Activated CD4-positive, CD25-positive, alpha-beta regulatory T cell treated with anti-CD3 and anti-CD28 coated beads, Interleukin-2, amount 50 U/mL, for 16 hours (primary cell): ENCODE measurements at places on chromosomes 6 and 20.
A peak's percentile ranks its signal among the peaks of the same experiment; 100 is the strongest.

DNA sequence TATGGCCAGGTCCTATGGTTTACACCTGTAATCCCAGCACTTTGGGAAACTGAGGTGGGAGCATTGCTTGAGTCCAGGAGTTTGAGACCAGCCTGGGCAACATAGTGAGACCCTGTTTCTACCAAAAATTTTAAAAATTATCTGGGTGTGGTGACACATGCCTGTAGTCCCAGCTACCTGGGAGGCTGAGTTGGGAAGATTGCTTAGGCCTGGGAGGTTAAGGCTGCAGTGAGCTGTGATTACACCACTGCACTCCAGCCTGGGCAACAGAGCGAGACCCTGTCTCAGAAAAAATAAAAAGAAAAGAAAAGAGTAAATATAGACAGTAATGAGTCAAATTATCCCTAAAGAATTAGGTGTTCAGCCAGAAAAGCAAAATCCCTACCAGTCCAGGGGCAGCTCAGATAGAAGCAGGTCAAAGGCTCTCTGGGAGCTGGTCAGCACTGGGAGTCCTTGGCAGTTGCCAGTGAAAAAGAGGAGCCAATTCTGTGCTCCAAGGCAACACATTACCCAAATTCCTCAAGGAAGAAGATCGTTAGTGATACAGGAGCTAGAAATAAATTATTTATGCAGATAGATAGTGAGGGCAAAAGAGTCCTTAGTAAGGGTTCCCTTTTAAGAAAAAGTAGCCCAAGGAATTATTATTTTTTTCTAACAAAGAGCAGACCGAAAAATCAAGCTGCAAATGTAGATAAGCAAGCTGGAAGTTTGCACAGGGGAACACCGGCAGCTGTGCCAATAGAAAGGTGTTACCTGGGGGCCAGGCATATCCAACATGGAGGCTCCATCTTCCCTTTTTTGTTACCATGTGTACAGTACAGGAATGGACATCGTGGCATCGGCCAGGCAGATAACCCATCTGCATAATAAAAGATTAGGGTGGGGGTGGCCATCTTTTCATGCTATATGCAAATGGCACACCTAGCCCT, 31.4 kb upstream of the SEC63 start:
- DNase-seq, result no peak

DNA sequence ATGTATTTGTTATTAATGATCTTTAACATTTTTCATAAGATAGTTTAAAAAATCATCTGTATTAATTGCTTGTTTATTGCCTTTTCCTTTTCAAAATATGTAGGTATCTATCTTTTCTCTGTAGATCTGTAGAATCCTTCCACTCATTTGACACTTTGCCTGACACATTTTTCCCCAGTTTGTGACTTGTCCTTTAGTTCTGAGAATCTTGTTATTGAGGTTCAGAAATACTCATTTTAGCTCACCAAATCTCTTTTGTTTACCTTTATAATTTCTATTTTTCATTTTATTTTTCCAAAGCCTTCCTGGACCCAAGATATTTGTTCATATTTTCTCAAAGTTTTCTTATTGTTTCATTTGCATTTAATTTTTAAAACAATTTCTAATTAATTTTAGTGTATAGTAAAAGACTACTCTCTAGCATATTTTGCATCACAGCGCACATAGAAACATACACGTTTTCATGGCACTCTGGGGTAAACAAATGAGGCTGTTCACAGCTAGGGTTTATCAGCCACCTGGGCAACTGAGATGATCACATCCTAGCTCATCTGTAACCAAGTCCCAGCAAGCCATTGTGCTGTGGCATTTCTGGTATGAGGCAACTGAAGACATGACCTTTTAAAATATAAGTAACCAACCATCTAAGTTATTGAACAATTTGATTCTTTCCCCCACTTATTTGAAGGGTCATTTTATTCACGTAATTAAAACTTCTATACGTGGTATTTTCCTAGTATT, 275.7 kb downstream of the ADGB start:
- no peak for DNase-seq

DNA sequence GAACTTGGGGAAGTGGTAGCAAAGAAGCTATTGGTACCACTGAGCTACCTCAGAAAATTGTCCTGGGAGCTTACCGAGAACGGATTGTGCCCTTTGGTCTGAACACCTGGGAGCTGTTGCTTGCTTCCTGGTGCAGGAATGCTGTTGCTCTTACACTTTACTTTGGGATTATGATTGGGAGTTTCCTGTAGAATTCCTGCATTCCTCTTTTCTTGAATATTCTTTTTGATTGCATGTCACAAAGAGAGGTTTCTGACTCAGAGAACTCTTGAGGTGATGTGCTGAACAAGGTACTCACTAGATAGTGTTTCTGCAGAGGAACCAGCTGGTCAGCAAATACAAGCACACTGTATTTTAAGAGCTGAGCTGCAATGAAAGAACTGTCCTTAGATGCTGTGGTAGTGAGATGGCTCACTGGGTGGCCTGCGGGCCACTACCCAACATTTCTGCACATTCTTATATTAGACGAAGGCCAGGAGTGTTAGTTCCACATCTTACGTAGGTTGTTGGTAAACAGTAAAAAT, 35.0 kb downstream of the LRRC1 start:
- no peak for DNase-seq

DNA sequence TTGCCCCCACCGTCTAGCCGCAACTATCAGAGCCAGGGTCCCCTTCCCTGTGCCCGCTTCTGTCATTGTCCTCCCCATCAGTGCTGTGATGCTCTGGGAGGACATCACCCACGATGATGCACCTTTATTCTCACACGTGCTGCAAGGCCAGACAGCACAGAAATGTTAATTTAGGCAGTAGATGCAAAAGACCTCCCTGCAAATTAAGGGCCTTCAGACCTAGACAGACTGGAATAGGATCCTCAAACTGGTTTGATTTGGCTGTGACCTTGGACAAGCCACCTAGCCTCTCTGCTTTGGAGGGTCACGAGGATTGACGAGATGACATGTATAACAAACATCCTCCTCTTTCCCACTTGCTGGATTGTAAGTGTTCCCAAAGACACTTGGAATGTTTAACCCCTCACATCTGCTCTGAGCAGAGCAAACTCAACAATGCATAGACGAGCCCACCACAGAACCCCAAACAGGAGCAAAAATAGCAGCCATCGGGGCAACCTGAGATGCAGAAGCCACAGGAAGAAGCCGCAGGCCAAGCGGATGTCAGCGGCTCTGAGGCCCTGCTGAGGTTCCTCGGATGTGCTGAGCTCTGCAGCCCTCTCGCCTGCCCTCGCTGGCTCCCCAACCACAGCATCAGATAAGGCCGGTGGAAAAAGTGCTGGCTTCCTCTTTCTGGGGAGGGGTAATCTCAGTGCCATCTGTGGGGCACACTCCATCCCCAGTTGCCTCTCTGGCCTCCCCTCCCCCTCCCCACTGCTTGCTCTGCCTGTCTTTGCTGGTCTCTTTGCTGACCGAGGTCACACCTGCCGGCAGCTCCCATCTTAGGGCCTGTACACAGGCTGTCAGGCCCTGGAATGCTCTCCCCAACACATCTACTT, 35.3 kb downstream of the TOX2 start:
- peak; percentile 42 for DNase-seq

- no peak for DNase-seq
These were observed 1.2 kb downstream of the RPS21 start for GRCh38 chr20:62387933-62388635.

DNA sequence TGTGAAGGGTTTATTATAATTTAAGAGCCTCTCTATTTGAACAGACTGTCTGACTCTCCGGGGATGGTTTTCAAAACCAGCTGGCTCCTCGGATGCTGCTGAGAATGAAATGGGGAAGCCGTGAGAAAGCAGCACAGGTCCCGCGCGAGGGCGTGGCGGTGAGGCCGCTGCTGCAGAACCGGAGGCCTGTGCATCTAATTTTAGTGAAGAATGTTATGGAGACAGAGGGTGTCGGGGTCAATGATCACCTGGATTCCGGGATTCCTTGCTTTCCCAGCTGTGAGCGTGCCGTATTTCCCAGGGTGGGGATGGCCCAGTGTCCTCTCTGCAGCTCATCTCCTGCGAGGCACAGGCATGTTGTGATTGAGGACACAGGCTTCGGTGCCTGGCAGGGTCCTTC, 348.0 kb downstream of the CDH4 start:
- DNase-seq, result no peak

DNA sequence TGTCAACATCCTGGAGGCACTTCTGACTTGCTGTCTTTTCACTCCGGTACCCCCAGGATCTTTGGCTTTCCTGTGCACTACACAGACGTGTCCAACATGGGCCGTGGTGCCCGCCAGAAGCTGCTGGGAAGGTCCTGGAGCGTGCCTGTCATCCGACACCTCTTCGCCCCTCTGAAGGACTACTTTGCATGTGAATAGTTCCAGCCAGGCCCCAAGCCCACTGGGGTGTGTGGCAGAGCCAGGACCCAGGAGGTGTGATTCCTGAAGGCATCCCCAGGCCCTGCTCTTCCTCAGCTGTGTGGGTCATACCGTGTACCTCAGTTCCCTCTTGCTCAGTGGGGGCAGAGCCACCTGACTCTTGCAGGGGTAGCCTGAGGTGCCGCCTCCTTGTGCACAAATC, 12.0 kb upstream of the MAPRE1 start:
- no peak for DNase-seq

- DNase-seq, result no peak
These were observed 20.7 kb downstream of the RIPK1 start for GRCh38 chr6:3088968-3089367.

DNA sequence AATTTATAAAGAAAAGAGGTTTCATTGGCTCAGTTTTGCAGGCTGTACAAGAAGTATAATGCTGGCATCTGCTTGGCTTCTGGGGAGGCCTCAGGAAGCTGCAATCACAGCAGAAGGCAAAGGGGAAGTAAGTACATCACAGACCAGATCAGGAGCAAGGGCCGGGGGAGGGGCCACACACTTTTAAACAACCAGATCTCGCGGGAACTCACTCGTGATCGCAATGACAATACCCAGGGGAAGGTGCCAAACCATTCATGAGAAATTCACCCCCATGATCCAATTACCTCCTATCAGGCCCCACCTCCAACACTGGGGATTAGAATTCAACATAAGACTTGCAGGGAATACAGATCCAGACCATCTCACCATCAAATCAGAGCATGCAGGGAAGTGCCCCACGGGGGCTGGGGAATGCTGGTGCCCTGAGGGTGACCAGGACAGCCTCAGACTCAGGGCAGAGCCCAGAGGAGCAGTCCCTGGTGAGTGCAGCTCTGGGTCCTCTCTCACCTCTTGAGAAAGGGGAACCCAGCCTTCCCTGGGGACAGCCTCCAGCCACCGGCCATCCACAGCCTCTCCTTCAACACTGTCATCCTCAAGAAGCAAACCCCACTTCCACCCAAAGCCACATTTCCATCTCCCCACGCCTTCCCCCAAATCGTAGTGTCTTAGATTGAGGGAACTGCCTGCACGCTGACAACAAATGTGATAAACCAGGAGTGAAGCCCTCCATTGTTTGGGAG, 80.7 kb downstream of the ANKRD60 start:
- no peak for DNase-seq

DNA sequence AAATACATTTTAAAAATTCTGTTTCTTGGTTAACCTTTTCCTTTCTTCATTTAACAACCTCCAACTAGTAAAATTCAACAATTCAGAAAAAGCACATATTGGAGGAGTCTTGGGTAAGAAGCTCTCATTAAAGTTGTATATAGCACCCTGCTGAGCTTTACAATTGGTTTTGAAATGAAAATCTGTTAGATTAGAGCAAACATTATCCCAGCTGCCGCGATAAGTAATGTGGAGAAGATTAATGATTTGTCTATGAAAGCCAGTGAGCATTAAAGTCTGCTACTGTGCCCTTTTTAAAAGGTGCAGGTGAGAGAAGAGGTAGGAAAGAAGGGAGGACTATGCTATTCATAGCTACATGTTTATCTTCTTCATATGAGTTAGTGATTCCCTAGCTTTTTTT, 201.5 kb downstream of the ZFAND3 start:
- DNase-seq, result no peak
